Activated CD4-positive, CD25-positive, alpha-beta regulatory T cell treated with anti-CD3 and anti-CD28 coated beads, Interleukin-2, amount 50 U/mL, for 72 hours (primary cell): ENCODE measurements at places on chromosomes 3 and 15.
A peak's percentile ranks its signal among the peaks of the same experiment; 100 is the strongest.

- DNase-seq = no peak
These were observed 100.4 kb upstream of the HES1 start for GRCh38 chr3:194035406-194036138.

- no peak for DNase-seq
These were observed 112.9 kb downstream of the SEC22A start for GRCh38 chr3:123314359-123315270.

DNA sequence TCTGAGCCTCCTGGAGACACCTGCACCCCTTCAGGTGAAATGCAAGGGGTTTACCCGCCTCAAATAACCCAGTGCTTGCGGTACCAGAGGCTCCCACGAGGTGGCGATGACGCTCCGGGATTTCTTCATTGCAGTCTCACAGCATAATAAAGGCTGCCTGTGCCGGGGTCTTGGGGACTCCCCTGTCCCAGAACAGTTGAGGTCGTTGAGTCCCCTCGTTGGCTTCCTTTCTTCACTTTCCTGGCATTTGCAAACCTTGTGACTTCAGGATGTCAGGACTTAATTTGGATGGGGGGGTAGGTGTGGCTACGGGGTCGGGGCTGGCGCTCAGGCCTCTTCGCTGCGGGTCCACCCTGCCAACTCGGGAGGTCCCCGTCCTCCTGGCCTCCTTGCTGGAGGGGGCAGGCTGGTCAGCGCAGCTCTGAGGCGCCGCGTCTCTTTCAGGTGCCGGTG is 1.3 kb downstream of the GNAT1 start:
- peak; percentile 87 for DNase-seq

- DNase-seq = no peak
These were observed 2.5 kb upstream of the LPP start for GRCh38 chr3:188151438-188151837.

DNA sequence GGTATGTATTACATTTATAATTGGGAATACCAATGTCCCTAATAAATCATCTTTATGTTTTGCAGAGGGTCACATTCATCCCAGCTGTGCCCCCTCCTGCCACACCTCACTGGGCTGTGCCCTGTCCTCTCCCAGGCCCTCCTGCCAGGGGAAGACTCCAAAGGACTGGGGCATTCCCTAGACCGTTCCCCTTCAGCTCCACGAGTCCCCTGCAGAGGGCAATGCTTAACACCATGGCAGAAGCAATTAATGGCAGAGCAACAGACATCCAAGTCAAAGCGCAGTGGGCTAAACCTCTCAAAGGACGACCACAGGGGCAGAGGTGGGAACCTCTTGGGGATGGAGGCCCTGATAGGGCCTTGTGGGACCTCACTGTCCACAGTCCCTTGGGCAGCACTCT is 71.3 kb upstream of the SEC13 start:
- DNase-seq = no peak

DNA sequence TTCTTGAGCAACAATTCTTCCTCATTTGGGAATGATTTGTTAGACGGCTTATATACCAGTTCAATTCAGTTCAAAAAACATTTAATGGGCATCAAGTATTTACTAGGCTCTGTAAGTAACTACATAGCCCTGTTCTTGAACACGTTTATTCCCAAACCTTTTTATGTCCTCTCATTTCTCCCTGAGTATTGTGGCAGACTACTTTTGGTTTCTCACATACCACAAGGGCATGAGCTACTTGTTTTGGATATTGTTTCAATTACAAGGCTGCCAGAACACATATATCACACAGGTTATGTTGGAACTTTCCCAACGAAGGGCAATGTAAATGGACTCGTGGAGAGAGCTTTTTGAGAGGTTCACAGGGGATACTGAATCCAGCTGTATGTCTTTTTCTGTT is 363.8 kb upstream of the NAALADL2 start:
- DNase-seq = no peak

GRCh38 chr3:100753846-100754245 is 44.6 kb downstream of the TFG start:
- DNase-seq = no peak

GRCh38 chr3:12884186-12884680 is 42.9 kb upstream of the RPL32 start:
- DNase-seq = no peak

DNA sequence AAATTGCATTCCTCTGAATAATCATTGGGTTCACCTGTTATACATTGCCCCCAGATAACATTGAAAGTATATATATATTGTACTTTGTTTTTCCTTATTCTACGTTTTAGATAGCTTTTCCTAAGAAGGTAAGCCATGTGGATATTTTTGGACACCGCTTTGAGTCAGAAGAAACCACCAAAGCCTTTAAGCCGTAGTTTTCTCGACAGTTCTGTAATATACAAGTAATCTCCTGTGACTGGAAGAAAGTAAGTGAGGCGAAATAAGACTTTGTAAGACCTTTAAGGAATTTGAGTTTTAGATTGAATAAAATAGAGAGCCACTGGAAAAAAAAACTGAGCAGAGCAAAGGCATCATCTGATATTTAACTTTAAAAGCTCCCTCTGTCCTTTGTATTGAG is 1092.0 kb downstream of the DIPK2A start:
- no peak for DNase-seq

GRCh38 chr3:56998076-56998529 is 62.4 kb upstream of the SPATA12 start:
- DNase-seq = no peak

- DNase-seq = no peak
These were observed 74.6 kb upstream of the BNC1 start for GRCh38 chr15:83358972-83359564.

GRCh38 chr3:87358066-87358465 is 81.7 kb upstream of the POU1F1 start:
- no peak for DNase-seq

DNA sequence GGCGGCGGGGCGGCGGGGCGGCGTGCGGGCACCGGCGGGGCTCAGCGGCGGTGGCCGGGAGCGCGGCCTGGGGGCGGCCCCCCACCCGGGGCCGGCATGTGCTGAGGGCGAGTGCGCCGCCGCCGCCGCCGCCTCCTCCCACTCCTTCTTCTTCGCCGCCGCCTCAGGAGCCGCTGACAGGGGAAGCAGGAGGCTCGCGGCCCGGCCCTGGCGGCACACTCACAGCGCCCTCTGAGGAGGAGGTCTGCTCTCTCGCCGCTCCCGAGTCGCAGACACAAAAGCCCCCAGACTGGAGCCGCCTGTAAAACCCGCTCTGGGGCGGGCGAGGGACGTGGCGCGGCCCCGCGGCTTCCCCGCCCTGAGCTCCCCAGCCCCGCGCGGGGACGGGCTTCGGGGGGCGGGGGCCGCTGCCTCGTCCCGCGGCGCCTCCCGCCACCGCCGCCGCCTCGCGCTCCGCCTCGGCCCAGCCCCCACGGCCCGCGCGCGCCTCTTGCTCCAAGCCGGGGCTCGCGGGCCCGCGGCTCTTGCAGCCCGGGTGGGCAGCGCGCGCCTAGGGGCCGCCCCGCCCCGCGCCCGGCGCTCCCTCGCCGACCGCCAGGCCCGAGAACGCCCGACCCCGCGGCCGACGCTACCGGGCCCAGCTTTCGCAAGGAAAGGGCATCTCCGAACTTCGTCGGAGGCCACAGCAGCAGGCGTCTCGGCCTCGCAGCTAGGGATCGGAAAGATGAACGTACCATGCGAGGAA is at the start of gene PYGO1:
Gene PYGO1 (minus strand): TSS at position 276 of the 745 bp plus-strand sequence. CDS start 462 bp downstream, outside the sequence.
- DNase-seq = peak; percentile 33

DNA sequence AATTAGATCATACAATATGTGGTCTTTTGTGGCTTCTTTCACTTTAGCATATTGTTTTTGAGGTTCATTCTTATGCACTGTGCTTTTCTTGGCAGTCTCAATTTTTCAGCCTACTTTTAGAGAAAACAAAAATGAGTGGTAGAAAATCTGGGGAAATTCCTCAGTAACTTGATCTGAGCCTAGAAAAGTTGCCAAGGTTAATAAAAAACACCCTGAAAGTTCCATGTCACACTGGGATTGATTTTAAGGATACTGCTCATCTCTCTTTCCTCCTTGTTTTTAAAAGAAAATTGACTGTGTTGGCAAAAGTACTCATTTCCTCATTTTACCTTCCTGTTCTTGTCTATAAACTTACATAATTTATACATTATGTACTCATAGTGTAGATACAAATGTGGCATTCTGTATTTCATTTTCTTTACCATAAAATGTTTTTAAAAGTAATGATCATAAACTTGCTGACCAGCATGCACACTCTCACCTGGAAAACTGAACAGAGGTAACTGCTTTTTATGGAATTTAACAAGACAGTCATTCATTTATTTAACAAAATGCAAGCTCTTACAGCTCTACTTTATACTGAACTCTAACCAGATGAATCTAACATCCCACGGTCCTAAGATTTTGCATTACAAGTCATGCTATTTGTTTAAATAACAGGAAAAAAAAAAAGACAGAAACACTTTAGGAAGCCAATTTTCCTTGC is 28.6 kb upstream of the SH3BP5 start:
- DNase-seq = no peak

- DNase-seq = no peak
These were observed 63.7 kb downstream of the CORO2B start for GRCh38 chr15:68642491-68642845.
